Retina (tissue), 1 donor: ENCODE measurements at places on chromosomes 7 and 10.
A peak's percentile ranks its signal among the peaks of the same experiment; 100 is the strongest.

- peak; percentile 12 for DNase-seq
Observed at GRCh38 chr10:28991333-28992270, 297.3 kb upstream of the LYZL1 start.

- DNase-seq, result no peak
Observed at GRCh38 chr10:97644936-97645335, 4.5 kb downstream of the PI4K2A start.

DNA sequence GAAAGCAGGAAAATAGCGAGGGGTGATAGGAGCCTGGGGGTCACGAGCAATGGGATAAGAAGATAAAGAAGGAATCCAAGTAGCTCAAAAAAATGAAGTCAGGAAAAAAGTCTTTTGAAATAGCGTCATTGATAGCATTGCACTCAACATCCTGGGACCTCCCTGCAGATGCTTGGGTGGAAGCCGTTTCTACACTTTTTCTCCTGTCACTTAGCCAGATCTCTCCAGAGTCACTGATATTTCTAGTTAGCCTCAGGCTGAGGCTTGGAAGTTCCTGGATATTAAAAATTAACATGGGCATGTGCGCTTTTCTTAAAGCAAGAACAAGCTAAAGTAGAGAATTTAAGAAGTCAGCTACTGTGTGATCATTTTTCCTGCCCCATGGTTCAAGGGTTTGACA is 39.5 kb upstream of the CHST15 start:
- no peak for DNase-seq

DNA sequence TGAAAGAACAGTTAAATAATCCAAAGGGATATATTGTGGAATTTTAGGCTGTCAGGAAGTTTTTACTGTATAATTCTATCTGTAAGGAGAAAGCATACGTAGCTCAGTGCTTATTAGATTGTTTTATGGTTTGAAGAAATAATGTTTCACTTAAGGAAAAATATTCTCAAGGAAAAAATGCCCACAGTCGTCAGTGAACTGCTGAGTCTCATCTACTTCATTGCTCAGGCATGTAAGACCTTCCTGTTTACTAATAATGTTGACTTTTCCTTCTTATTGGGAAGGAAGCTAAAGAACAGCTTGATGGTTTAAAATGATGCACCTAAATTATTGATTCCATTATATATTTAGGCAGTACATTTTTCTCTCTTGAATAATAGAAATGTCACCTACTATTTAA is 304.2 kb downstream of the SDK1 start:
- DNase-seq, result no peak

GRCh38 chr10:122648599-122649428 is 50.8 kb downstream of the C10orf120 start:
- DNase-seq, result peak; percentile 75

GRCh38 chr7:90833443-90833842 is 237.3 kb downstream of the CDK14 start:
- no peak for DNase-seq

DNA sequence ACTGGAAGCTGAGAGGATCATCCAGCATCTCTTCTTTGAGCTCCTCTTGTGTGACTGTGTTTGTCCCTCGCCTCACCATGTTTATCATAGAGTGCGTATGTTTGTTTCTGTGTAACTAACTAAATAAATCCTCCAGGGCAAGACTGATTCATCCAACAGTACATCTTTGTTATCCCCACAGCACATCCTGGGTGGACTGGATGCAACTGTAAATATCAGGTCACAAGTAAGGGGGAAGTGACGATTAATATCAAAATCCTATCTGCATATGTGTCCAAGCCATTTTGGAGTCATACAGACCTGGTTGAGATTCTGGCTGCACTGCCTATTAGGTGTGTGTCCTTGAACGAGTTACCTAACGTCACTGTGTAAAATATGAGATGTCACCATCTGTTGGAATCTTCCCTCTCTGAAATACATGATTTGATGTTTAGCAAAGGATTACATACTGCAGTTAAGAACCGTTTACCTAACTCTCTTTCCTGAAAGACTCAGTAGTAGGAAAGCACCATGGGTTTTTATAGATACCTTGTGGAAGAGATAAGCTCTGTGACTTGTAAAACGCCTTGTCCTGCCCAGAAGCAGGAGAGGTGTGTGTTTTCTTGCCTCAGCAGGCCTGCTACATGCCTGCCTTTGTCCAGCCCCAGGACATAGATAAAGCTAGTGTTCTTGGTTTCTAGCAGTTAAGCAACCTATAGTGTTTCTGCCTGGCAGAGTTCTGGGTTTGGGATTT is 25.8 kb downstream of the WBP1L start:
- DNase-seq, result no peak

DNA sequence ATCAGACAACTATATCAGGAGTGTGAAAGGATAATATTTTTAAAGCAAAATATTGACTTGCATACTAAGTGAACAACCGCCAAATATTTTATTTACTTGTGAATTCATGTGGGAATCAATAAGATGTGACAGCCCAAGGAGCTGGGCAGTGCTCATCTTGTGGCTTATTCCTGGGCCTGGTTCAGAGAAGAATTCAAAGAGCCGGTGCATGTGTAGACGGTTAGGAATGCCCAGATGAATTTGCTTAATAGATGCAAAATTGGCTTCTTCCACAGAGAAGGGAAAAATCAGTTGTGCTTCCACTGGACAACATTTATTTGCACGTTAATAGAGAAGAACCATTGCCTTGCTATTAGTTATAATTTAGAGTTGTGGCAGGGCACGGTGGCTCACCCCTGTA is 4.4 kb downstream of the MYL7 start:
- no peak for DNase-seq

DNA sequence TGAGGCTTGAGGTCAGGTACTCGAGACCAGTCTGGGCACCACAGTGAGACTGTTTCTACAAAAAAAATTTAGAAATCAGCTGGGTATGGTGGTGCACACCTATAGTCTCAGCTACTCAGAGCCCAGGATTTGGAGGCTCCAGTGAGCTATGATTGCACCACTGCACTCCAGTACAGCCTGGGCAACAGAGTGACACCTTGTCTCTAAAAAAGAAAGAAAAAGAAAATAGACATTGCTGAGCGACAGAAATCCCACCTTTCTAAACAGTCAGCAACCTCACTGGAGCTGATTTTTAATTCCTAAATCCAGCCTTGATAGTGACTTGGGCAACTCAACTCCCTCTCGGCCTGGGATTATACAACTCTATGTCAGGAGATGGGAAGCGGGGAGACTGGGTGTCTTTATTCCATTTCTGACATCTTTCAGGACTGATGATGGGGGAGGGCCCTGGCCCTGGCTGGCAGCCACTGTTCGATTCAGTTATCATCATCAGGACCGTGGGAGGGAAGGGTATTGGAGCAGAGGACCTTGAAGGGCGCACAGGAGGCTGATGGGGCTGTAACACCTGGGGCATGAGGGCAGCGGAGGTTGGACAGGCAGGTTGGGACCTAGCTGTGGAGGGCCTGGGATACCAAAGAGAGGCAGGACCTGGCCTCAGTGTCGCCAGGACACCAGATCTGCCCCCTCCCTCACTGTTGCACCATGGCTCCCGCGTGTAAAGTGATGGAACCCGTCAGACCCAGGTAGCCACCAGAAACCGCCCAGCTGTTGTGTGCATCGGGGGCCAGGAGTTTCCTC is 14.7 kb downstream of the HSPB1 start:
- no peak for DNase-seq

- no peak for DNase-seq
Observed at GRCh38 chr7:55651057-55651456, 78.8 kb upstream of the VOPP1 start.

DNA sequence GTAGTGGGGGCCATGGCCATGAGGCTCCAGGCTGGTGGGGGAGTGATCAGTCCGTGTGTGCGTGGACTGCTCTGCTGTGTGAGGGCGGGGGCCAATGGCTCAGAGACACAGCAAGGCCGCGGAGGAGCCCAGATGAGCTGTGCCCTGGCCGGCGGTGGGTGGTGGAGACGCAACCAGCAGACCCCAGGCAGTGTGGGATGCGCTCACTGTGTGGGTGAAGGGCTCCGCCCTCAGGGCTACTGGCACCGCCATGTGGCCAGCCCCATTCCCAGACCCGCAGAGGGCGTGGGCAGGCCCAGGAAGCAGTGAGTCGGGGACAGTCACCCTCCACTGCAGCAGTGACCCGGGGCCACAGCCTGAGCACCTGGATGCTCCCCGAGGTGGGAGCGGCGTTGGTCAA is 9.1 kb downstream of the NKX6-2 start:
- no peak for DNase-seq

GRCh38 chr7:106134241-106134640 is 22.1 kb upstream of the SYPL1 start:
- no peak for DNase-seq

- no peak for DNase-seq
Observed at GRCh38 chr10:57018452-57018851, 657.4 kb upstream of the ZWINT start.

DNA sequence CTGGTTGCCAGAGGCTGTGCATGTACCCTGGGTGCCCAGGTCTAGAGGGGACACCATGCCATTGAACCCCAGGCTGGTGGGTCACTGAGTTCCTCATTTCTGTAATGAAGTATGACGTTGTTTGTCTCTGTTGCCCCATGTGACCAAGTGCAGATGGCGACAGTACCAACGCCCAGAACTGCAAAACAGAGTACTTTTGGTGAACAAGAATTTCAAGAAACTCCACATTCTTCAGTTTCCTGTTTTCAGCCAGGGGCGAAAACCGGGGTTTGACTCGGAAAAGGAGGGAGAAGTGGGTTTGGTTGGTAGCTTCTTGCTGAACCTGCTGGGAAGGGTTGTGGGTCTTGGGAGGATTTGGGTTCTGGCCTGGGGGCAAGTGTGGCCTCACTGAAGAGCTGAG is 18.2 kb downstream of the CYP17A1 start:
- no peak for DNase-seq

DNA sequence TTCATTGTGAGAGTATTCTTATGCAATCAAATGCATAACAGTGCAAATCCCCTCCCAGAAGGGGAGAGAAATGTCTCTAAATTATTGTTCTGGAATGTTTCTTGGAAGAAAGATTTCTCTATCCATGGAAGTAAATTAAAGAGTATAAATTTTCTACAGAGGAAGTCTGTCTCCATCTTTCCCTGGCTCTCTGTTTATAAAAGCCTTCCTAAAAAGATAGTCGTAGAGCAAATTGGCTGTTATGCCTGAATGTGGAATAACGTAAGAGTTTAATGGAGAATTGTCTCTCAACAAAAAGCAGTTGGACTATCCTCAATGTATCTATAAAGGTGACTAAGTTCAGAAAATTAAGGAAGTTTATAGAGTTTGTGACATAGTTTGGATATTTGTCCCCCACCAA is 76.3 kb downstream of the GNAT3 start:
- DNase-seq, result no peak
